CD4-positive, alpha-beta T cell treated with Interleukin-10 for 1 hour (primary cell): ENCODE measurements at places on chromosomes 3 and 15.

DNA sequence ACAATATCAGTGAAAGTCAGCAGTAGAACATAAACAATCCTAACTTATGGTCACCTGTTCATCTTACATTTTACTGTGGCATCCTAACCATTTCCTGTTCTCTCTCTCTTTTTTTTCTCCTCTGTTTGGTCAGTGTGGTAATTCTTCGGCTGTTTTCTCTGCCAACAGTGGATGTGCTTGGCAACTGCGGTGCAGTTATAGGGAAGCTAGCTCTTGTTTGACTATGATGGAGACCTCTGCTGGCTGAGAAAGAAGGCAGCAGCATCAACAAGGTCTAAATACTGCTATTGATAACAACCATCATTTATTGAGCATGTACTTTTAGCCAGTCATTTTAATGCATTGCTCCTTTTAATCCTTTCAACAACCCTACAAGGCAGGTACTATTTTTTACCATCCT lies 723 bp upstream of the DRD3 start:
- peak; percentile 26 for DNase-seq

GRCh38 chr3:187931101-187931500 lies 185.8 kb upstream of the BCL6 start:
- DNase-seq: no peak

GRCh38 chr3:123157209-123157597 lies 44.5 kb upstream of the SEC22A start:
- no peak for DNase-seq

GRCh38 chr15:79849789-79850188 lies 47.0 kb downstream of the MTHFS start:
- DNase-seq: peak; percentile 3

DNA sequence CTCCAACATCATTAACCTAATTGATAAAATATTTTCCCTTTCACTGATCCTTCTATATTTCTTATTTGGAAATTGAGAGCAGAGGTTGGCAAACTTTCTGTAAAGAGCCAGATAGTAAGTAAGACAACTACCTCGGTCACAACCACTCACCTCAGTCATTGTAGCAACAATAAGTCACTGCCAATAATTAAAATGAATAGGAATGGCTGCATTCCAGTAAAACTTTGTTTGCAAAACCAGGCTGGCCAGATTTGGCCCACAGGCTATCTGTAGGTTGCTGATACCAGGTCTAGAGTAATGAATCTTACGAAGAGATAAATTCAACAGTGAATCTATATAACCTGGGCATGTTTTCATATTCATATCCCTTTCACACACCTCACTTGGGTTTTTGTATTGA lies 316.2 kb upstream of the TBC1D5 start:
- no peak for DNase-seq

- no peak for DNase-seq
Observed at GRCh38 chr15:52013151-52013791, 5.7 kb upstream of the MAPK6 start.

DNA sequence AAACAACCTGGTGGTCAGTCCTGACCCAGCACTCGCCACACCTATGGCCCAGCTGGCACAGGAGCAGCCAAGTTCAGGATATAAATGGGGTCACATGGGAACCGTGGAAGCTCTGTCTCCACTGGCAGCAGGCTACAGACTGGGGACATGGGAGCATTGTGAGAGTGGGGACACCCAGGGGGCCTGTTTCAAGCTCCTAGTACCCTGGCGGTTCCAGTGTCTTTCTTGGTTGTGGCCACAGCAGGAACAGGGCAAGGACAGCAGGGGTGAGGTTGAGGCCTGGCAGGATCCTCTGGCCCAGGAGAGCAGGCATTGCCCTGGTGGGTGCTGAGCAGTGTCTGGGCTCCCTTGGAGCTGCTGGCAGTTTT lies 1.9 kb downstream of the CSK start:
- DNase-seq: no peak

- no peak for DNase-seq
Observed at GRCh38 chr3:57967590-57967989, 40.6 kb upstream of the FLNB start.

DNA sequence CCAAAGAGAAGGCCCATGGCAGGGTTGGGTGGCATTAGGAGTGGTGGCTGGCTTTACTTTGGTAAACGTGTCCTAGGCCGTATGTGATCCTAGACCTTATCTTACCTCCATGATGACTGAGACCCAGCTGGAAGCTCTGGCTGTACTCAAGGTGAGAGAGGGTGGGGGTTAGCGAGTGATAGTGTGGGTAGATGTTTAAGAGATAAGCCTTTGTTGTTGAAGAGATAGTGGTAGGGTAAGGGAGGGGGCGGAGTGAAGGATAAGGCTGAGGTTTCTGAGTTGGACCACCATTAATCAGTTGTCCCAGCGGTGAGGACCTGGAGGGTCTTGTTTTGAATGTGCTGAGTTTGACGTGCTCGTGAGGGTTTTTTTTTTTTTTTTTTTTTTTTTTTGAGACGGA lies 61.5 kb upstream of the ULK4 start:
- no peak for DNase-seq

DNA sequence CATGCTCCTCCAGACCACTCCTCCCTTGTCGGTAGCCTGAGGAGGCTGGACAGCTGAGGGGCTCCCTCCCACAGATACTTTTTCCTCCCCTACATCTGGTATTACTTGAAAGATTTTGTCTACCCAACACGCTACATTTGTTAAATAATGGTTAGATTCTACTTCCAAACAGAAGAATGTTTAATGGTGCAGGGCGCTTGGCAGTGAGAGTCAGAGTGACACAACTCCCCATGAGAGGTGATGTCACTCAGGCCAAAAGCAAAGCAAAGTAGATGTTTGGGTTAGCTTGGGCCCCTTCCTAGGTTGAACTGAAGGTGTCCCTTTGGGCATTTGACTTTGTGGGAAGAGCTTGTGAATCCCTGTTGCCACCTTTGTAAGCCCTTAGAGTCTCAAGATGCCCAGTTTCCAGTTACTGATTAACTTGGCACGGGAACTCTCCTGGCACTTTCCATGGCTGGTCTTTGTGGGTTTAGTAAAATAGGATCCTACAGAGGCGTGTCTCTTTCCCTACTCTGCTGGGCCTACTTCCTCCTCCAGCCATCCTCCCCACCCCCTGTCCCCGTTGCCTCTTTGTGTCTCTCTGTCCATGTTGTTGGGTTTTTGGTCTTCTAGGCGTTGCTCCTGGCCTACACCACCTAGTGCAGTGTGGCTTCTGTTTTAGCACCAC lies 5.6 kb downstream of the LIMD1 start:
- DNase-seq: no peak

DNA sequence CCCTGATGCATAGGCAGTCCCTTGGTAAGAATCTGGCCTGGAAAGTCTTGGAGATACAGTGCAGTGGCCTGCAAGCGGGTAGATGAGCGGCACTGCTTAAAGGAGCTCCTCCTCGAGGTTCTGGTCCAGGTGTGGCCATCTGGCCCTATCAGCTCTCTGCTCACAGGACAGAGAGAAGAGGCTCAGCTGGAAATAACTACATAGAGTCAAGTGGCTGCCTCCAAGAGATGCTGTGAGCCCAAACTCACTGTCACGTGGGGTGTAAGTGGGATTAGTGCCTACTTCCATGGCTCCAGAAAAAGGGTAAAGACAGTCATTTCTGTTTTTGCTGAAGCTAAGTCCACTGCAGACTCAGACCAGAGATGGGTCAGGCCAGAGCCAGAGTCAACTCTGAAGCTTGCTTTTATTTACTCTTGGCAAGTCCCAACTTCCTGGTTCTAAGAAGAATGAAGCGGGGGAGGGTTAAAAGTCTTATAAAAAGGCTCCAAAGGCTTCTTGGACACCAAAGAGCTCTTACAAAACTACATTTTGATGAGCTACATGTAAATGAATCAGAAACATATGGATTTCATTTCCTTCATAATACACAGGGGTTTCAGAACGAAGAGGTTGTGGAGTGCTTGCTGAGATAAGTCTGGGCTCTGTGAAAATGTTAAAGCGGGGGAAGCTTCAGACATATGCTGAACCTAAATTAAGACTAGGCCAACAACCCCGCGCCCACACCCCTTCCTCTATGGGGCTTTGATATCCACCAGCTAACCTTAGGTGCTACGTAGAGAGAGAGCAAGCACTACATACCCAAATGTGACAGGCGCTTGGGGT lies 77.1 kb downstream of the PDZRN3 start:
- DNase-seq: no peak
